ENCODE measurements at places on chromosomes 4 and X.

DNA sequence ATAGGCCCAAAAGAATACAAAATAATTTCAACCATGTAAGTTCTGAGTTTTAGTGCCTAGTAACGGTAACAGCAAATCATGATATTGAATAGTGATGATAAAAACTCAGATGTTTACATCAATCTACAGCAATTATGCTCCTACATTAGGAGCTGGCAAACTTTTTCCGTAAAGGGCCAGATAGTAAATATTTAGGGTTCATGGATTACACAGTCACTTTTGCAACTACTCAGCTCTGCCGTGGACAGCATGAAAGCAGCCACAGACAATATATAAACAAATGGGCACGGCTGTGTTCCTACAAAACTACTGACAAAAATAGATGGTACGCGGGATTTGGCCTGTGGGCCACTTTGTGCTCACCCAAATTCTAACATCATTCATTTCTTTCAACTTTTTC, 167.8 kb upstream of the NAP1L5 start:
- DNase-seq = no peak

DNA sequence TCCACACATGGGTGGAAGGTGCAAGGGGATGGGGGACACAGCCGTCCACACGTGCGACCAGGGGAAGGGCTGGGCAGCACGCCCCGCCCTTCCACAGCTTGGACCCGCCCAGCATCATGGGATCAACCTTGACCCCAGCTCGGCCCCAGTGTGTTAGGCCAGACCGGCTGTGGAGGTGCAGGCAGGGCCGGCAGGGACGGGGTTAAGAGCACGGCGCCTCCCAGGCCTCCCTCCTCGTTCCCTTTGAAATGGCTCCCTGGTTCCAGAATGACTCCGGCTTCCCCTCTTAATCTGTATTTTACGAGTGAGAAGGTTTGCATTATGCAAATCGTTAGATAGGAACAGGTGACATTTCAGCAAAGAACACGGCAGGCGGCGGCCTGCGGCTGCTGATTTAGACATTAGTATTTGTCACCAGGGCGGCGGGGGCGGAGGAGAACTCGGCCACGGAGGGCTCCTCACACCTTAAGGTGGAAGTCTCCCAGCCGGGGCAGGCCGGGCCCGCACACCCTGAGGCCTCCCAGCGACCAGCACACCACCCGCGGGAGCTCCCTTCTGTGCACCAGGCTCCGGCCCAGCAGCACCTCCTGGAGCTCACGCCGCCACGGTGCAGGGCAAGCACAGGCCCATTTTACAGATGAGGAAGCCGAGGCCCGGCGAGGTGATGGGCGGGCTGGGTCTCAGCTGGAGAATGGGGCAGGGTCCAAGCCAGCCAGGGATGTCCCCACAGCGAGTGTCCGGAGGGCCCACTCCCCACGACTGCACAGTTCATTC, 116.1 kb downstream of the FAM53A start:
- DNase-seq = no peak

DNA sequence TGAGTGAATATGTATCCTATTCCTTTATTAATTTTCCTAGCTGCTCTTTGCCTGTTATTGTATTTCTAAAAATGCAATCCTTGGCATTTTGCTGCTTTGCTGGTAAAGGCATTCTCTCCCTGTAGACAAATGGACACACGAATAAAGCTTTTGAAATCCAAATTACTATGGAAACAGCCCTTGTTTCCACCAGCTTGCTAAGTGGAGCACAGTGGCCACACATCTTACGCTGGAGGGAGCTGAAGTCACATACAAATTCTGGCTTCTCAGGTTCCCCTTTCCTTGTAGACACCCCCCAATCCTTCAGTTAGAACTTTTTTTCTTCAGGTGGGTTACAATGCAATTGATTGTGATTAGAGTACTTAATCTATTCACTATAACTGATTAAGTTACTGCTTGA, 66.2 kb downstream of the AGA start:
- no peak for DNase-seq

DNA sequence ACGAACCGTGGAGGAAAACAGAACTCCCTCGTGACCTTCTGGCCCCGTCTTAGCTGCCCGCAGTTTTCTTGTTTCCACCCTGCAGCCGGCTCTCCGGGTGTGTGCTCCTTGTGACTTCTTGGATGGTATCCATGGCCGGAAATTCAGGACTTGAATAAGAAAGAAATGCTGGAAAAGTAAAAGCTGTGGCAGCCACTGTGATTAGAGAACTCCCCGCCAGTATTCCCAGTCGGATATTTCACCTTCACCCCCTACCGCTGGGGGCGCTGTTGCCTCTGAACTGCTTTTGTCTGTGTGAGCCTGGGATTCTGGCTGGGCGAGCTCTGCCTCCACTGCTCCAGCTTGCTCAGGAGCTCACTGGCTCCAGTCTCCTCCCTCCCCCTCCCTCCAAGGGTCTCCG, 41.5 kb upstream of the CYP4V2 start:
- peak; percentile 68 for DNase-seq

- DNase-seq = no peak
Observed at GRCh38 chr4:127809173-127809800, 27.2 kb downstream of the HSPA4L start.

GRCh38 chr4:169791527-169792156, 33.9 kb upstream of the HPF1 start:
- DNase-seq = peak; percentile 55

DNA sequence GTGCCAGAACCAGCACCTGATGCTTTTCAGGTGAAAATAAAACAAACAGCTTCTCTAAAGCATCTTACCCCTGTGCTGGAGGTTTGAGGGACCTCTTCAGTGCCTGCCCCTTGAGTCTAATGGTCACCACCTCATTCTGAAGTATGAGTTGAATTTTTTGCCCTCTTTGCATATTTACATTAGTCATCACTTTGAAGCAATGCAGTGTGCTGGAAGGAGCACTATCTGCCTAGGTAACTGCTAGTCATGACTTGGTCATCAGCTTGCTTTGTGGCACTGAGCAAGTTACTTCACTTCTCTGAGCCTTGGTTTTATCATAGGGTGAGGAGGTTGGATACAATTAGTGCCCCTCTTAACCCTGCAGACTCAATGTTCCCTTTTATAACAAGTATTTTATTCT, 44.9 kb downstream of the SPATA18 start:
- no peak for DNase-seq

DNA sequence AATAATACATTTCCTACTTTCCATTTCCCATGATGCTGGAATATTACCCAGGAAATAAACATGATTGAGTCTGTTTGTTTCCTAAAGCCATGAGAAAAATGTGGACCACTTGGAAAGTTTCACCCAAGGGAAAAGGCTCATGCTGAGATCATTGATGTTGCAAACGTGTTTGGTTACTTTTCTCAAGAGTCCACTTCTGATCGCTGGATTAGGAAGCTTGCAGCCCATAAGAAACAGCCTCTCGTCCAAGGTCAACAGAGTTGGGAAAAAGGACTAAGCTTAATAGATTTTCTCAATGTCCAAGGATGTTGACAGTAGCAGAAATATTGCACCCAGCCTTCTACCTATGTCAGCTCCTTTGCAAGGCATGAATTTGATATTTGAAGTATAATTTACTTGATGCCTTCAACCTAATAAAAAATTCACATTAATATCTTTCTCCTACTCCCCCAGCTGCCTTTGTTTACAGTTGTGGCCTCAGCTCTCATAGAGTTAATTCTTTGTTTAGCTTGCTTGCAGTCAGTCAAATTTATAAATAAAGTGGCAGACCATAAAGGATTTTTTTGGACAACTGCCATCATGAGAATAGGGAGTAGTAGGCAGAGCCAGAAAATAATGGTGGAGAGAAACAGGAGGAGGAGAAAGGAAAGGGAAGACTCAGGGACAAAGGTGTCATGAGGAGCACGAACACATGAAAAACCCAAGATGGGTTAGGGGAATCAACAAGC, 65.6 kb upstream of the BLTP1 start:
- DNase-seq = no peak

- no peak for DNase-seq
Observed at GRCh38 chr4:159946983-159947615, 844.2 kb downstream of the RAPGEF2 start.

DNA sequence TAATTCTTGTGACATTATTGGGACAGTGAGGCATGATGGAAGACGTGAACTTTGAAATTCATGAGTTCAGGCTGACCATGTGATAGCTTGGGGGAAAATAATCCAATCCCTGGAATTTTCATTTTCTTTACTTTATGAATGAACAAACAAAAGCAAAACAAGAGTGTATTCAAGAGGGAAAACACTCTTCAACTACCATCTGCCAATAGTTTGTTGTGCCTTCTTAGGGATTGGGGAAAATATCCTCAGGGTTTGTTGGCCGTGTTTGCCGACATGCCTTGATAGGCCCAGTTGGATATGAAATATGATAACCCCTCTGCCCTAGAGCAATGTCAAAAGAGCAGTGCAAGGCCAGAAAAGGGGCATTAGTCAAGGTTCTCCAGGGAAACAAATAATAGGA, 80.8 kb upstream of the CLNK start:
- DNase-seq = no peak

- DNase-seq = no peak
Observed at GRCh38 chrX:38960137-38960536, 158.9 kb downstream of the MID1IP1 start.

- DNase-seq = no peak
Observed at GRCh38 chr4:109754093-109754857, 24.4 kb upstream of the PLA2G12A start.

DNA sequence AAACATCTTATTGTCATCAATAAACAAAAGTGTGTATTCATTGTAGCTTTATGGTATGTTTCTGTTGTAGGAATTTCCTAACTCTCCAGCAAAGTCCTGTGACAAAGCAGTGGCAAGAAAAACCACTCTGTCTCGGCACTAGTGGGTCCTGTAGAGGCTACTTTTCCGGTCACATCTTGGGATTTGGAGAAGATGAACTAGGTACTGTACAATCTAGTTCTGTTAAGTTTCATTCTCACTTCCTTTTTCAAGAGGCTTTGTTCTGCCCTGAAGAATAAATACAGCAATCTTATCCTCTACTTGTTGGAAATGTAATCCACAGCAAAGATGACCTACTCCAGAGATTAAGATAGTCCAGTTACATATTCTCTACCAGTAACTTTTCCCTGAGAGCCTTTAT, 69.3 kb downstream of the HHIP start:
- no peak for DNase-seq

- no peak for DNase-seq
Observed at GRCh38 chrX:37955273-37955672, 51.1 kb upstream of the SYTL5 start.

- DNase-seq = no peak
Observed at GRCh38 chr4:182427554-182427953, 184.4 kb downstream of the TENM3 start.

DNA sequence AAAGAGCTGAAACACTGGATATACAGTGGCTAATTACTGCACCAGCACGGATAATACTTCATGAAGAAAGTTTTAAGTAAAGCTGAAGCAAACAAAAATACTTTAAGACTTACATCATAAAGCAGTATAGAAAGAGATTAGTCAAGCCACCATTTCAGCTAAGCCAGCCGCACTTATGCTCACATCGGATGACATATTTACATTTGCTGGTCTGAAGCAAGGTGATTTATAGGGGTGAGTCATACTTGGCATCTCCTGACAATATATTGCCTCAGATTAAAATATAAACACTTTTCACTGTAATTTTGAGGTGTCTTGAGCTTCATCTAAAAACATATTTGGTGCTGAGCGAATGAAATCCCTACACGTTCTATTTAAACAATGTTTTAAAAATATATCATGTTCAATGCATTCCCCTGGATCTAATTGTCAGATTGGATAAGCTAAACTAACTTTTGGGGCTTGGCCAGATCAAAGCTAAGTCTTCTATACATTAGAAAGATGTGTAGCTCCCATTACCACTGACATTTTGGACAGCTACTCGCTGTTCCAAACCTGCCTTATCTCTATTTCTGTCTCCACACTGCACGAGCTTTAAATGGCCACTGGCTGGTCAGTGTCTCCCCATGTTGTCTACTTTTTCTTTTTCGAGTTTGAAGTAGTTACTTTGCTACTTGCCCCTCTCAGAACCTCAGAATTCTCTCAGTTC, 103.2 kb downstream of the VCX2 start:
- no peak for DNase-seq

DNA sequence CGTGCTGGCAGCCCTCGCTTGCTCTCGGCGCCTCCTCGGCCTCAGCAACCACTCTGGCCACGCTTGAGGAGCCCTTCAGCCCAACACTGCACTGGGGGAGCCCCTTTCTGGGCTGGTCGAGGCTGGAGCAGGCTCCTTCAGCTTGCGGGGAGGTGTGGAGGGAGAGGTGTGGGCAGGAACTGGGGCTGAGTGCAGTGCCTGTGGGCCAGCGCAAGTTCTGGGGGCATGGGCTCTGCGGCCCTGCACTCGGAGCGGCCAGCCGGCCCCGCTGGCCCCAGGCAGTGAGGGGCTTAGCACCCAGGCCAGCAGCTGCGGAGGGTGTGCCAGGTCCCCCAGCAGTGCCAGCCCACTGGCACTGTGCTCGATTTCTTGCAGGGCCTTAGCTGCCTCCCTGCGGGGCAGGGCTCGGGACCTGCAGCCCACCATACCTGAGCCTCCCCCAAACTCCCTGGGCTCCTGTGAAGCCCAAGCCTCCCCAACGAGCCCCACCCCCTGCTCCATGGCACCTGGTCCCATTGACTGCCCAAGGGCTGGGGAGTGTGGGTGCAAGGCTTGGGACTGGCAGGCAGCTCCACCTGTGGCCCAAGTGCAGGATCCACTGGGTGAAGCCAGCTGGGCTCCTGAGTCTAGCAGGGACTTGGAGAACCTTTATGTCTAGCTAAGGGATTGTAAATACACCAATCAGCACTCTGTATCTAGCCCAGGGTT, 556.8 kb downstream of the GABRG1 start:
- no peak for DNase-seq

DNA sequence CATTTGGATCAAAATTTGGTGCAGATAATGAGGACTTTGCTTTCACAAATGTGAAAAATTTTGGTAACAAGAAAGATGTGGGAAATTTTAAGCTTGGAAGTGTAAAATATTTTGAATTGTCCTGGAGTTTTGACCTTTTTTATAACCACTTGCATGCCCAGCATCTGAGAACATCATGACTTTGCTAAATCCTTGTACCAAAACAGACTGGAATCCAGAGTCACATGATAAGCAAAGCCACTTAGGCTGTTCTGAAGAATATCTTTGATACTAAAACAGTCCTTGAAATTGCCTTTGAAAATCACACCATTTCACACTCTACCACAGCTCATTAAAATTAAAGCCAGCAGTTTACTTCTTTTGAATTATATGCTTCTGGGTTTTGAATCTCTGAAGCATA, 2.5 kb upstream of the PPM1K start:
- no peak for DNase-seq

- DNase-seq = no peak
Observed at GRCh38 chr4:183600189-183600685, 58.7 kb downstream of the RWDD4 start.

All from body of pancreas (tissue), 4 donors.